ENCODE measurements at places on chromosomes 11 and 22.

- no peak for DNase-seq
Observed at GRCh38 chr11:64291262-64291751, at the start of gene KCNK4. Gene KCNK4 (plus strand): TSS chr11:64291302. CDS start chr11:64293019, 1,717 bp downstream.

GRCh38 chr11:75241906-75242644, 1.5 kb downstream of the TPBGL start:
- DNase-seq = no peak

DNA sequence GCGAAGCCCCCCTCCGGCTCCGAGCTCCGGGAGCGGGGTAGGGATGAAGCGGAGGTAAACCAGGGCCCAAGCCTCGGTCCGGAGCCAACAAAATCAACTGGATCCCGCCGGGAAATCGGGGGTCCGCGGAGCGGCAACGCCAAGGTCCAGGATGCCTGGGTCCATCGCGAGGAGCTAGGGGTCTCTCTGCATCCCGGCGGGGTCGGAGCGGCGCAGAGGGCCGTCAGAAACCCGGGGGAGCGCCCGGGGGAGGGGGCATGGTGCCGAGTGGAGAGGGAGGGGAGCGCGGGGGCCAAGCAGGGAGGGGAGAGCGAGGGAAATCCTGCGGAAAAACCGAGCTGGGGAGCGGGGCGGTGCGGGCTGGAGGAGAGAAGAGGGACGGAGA, 51.8 kb downstream of the SLC22A12 start:
- no peak for DNase-seq

GRCh38 chr11:17298302-17298701, 21.8 kb downstream of the NUCB2 start:
- no peak for DNase-seq

DNA sequence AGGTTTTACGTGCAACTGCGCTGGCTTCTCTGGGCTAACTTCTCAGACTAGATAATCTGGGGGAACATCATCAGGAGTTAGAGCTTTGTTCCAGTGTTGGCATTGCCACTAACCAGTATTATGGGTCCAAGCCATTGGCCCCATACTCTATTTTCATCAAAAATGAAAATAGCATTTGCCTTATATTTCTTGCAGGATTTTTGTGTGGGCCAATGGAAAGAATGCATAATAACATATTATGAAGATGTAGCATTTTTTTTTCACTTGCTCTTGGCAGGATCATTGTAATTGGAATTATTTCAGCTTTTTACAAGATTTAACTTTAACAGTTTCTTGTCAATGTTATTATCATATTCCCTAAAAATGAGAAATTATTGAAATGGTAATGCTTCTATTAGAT, 16.1 kb downstream of the ARHGAP42 start:
- DNase-seq = no peak

DNA sequence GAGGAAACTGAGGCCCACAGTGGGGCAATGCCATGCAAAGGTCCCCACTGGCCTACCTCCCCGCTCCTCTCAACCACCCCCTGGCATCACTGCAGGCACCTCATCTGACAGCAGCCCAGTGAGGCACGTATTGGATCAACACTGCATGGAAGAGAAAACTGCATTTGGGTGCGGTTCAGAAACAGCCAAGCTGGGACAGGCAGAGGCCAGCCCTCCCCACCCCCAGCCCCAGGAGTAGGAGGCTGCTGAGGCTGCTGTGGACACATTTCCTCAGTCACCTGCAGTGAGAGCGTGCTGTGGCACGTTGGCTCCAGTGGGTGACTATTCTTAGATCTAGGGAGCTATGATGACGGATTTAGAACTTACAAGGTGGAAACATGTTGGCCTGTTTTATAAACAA, 63.7 kb downstream of the KCNC1 start:
- no peak for DNase-seq

- no peak for DNase-seq
Observed at GRCh38 chr22:39656495-39657490, 86.2 kb downstream of the CACNA1I start.

DNA sequence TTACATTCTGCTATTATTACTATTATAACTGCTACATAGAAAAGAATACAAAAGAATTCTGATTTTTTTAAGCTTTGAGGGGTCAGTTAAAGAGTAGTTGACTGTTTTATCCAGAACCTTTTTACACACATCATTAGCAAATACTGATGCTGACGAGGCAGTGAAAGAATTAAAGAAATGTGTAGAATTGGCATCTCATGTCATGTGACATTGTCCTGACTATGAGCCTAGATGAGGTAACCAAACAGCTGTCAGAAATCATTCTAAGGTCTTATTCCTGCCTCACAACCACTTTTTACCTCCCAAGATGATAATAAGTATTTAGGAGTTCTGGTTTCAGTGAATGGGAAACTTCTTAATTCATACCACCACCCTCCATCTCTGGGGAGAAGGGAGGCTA, 121.0 kb downstream of the SLC1A2 start:
- no peak for DNase-seq

- DNase-seq = no peak
Observed at GRCh38 chr11:21470521-21470920, 722.4 kb upstream of the ANO5 start.

DNA sequence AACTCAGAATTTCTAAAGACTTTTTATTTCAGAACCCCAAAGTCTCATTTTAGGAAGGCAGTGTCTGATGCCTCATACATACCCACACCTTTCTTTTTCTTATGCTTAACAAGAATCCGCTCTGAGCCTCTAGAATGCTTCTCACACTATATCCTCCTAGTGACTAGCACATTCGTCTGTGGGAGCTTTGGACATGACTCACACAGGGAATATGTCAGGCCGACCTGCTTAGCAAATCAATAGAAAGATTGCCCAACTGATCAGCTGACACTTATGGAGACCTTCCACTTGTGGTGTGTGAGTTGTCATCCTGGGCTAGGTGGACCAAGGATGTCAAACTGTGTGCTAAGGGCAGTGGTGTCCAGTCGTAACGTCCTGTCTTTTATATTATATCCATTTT, 129.9 kb upstream of the TTC12 start:
- no peak for DNase-seq

DNA sequence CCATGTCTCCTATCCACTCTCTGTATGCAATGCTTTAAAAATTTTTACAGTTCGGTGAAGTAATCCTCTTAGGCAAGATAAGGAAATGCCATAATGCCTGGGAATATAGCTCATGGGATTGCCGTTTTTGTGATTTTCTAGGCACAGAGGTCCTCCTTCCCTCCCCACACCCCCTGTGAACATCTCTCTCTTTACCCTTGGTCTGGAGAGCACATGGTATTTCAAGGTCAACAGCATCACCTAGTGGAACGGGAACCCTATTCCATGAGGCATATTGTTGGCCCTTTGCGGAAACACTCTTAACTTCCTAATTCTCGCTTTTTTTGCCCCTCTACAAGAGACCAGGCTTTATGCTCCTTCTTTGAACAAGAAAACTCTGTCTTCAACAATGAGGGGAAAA, 8.8 kb downstream of the NXPE4 start:
- DNase-seq = no peak

- DNase-seq = no peak
Observed at GRCh38 chr11:19753451-19754106, 40.9 kb downstream of the NAV2 start.

DNA sequence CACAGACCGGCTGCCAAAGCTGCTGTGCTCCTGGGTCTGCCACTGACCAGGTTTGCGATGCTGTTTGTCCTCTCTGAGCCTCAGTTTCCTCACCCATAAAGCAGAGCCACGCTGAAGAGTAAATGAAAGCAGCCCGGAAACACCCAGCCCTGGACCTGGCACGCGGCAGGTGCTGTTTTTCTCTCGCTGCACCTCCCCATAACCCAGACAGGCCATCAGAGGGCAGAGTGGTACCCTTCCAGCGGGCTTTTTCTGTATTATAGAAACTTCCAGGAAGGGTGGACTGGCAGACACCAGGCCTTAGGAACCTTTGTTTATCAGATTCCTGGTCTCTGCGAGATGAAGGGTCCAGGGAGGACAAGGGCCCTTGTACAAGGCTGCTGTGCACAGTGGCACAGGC, 17.9 kb upstream of the FGF19 start:
- DNase-seq = no peak

DNA sequence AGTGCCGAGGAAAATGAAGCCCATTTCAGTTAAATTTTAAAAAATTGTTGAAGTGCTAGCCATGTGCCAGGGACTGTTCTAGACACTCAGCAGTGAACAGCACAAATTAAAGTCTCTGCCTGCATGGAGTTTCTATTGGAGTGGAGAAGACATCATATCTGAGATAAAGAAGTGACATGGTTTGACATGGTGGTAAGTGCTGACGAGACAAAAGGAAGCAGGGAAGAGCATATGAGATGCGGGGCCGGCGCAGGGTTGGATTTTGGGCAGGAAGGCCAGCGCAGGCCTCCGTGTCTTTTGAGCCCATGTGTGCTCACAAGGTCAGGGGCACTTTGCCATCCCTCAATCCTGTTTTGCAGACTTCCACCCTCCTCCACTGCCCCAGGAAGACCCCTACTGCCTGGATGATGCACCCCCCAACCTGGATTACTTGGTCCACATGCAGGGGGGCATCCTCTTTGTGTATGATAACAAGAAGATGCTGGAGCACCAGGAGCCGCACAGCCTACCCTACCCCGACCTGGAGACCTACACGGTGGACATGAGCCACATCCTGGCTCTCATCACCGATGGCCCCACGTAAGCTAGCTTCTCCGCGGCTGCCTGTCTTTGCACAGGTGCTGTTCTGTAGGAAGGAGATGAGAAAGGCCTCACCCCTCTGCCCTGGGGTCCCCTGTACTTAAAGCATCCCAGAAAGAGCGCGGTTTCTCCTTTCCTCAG, 29.6 kb downstream of the AMPD3 start:
- no peak for DNase-seq

GRCh38 chr11:56624661-56625110, 10.0 kb upstream of the OR5M1 start:
- no peak for DNase-seq

GRCh38 chr22:44574640-44575380, 76.8 kb upstream of the RTL6 start:
- DNase-seq = no peak

GRCh38 chr22:40407831-40408717, 37.7 kb downstream of the SGSM3 start:
- no peak for DNase-seq

DNA sequence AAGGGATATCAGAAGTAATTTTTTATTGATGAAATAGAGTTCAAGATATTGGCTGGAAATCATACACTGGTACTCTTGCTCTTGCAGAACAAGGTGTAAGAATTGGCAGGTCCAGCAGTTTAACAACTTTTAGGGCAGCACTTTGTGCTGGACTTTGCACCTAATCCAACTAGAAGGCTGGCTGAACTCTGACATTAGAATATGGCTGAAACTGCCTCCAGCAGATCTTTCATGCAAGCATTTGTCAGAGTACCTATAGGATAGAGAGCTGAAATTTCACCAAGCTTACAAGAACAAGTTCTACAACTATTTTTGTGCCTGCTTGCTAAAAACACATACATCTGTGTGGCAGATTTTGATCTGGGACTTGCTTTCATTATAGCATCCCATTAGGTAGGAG, 17.2 kb downstream of the HPS5 start:
- DNase-seq = no peak

DNA sequence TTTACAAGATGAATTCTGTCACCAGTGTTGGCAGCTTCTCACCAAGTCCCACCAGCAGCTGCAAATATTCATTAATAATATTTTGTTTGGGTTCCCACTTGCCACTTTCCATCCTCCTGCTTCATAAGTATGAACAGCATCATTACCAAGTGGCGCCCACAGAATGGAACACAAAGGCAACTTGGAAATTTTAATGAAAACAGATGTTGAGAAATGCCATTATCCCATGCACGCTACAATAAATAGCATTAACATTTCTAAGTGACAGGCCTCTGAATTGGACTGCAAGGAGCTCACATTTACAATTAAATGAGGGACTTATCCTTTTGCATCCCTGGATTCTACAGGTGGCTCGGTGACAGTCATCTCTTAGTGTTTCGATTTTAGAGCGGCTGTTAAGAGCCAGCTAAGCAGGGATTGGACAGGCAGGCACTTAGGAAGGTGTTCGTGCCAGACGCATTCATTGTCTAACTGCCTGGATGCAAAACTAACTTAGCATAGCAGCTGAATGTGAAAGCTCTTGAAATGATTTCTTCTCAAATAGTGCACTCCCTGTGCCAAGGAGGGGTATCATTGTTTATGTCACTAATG, 170.3 kb downstream of the KIRREL3 start:
- no peak for DNase-seq

GRCh38 chr11:131748151-131749050, 378.0 kb downstream of the NTM start:
- no peak for DNase-seq

GRCh38 chr11:100328626-100329340, 358.3 kb upstream of the ARHGAP42 start:
- DNase-seq = no peak

DNA sequence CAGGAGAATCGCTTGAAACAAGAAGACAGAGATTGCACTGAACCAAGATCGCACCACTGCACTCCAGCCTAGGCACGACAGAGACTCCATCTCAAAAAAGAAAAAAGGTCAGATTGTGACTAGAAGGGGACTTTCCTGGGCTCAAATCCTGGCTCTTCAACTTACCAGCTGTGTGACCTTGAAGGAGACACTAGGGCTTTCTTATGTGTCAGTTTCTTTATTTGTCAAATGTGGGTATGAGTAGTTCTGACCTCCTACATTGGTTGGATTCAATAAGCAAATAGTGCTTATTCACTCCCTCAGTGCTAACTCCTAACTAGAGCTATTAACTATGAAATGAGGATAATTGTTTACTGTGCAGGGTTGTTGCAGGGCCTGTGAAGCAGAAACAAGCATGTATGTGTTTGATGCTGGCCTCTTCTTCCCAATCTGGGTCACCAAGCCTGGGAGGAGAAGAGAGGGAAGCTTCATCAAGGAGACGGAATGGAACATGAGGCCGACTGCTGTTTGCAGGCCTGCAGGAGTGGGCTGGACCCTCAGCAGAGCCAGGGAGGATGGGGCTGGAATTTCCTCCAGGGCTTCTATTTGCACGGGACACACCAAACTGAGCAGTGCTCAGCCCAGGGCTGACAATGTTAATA, 22.5 kb downstream of the RHOD start:
- DNase-seq = no peak

GRCh38 chr11:120611581-120611980, 100.0 kb downstream of the GRIK4 start:
- no peak for DNase-seq

DNA sequence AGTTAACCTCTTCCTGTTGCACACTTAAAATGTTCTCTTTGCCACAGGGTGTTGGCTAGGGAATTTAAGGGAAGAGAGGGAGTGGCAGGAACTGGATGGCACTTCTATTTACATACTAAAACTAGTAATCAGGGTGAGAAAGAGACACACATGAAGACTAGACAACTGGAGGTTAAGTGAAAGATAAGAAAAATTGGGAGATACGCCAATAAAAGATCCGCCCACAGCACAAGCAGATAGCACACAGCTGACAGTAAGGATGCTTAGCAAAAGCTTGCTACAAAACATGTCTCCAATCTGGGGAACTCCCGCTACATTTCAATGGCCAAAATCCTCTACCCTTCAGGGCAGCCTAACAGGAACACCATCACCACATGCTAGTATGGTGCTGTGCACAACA, 12.8 kb downstream of the CPSF7 start:
- DNase-seq = no peak

- DNase-seq = no peak
Observed at GRCh38 chr11:13551834-13552233, 56.0 kb upstream of the PTH start.
